ENCODE measurements at places on chromosomes 2 and 18. TPM values are rescaled to one million over a fixed set of nuclear protein-coding genes. Genes with fewer than 3 reads are reported as not detected.

- no peak overlapping the region for H3K4me3 ChIP-seq
- no peak overlapping the region for H3K27ac ChIP-seq
- peak; percentile 54 for DNase-seq
- H3K4me1 ChIP-seq, result no peaks in the 10 kb centered on the region
- no peaks in the 10 kb centered on the region for H3K36me3 ChIP-seq
These were observed 583.6 kb downstream of the IRS1 start for GRCh38 chr2:226215902-226216503.

- peaks cover 12% of the 10 kb centered on the region for H3K4me1 ChIP-seq
- no peaks in the 10 kb centered on the region for H3K27me3 ChIP-seq
- H3K27ac ChIP-seq, result no peak overlapping the region
These were observed 12.7 kb downstream of the SP3 start for GRCh38 chr2:173952267-173953046.

GRCh38 chr2:3692375-3692774 is 11.0 kb upstream of the DCDC2C start:
- no peaks in the 10 kb centered on the region for H3K27me3 ChIP-seq
- H3K4me1 ChIP-seq, result no peaks in the 10 kb centered on the region
- no peak for DNase-seq
- no peak overlapping the region for H3K4me3 ChIP-seq
- H3K36me3 ChIP-seq, result no peaks in the 10 kb centered on the region

GRCh38 chr18:42536442-42536841 is 579.0 kb downstream of the RIT2 start:
- H3K27me3 ChIP-seq, result no peaks in the 10 kb centered on the region
- no peak overlapping the region for H3K4me3 ChIP-seq
- no peak for DNase-seq
- H3K27ac ChIP-seq, result no peak overlapping the region
- H3K36me3 ChIP-seq, result no peaks in the 10 kb centered on the region

GRCh38 chr2:54845514-54845913 is 122.1 kb downstream of the EML6 start:
- no peaks in the 10 kb centered on the region for H3K27me3 ChIP-seq
- no peaks in the 10 kb centered on the region for H3K4me1 ChIP-seq
- no peaks in the 10 kb centered on the region for H3K36me3 ChIP-seq
- no peak overlapping the region for H3K27ac ChIP-seq
- DNase-seq, result no peak

GRCh38 chr2:105070010-105070865 is 32.4 kb downstream of the MRPS9 start:
- no peak overlapping the region for H3K4me3 ChIP-seq
- no peaks in the 10 kb centered on the region for H3K4me1 ChIP-seq
- no peaks in the 10 kb centered on the region for H3K27me3 ChIP-seq
- H3K36me3 ChIP-seq, result no peaks in the 10 kb centered on the region

GRCh38 chr18:57544936-57545660 is 41.4 kb downstream of the FECH start:
- no peaks in the 10 kb centered on the region for H3K27me3 ChIP-seq
- no peak overlapping the region for H3K4me3 ChIP-seq

DNA sequence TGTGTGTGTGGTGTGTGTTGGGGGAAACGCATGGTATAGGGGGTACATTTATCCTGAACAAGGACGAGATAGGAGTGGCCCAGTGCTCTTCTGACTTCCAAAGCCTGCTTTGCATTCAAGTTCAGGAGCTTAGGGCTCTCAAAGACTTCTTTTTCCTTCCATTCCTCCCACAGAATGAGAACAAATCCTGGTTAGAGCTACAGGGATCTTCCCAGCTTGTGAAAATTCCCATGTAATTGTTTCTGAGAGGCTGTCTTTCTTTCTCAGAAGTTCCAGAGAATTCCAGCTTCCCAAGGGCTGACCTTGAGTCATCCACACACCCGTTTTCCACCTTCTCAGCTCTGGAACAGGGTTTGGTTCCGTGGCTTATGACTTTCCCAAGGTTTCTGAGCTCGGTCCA is 38.9 kb downstream of the FASTKD2 start:
- no peaks in the 10 kb centered on the region for H3K4me1 ChIP-seq
- no peaks in the 10 kb centered on the region for H3K36me3 ChIP-seq
- no peaks in the 10 kb centered on the region for H3K27me3 ChIP-seq
- H3K4me3 ChIP-seq, result no peak overlapping the region
- H3K27ac ChIP-seq, result no peak overlapping the region

- no peak overlapping the region for H3K27ac ChIP-seq
- no peaks in the 10 kb centered on the region for H3K36me3 ChIP-seq
- no peak overlapping the region for H3K4me3 ChIP-seq
- H3K4me1 ChIP-seq, result peaks cover 53% of the 10 kb centered on the region
These were observed 58.1 kb downstream of the DGKD start for GRCh38 chr2:233412405-233412804.

- H3K4me3 ChIP-seq, result peak overlapping the region; percentile 92
- peaks cover 11% of the 10 kb centered on the region for H3K36me3 ChIP-seq
- peak overlapping the region; percentile 100 for H3K27ac ChIP-seq
- DNase-seq, result peak; percentile 34
- no peaks in the 10 kb centered on the region for H3K27me3 ChIP-seq
- H3K4me1 ChIP-seq, result peaks cover 53% of the 10 kb centered on the region
These were observed 679 bp downstream of the CLK1 start for GRCh38 chr2:200863782-200864175.

MBP gene
- 1.8 TPM for total RNA-seq

CFAP221 gene
- 4.5 TPM for total RNA-seq

DCDC2C gene
- 0.39 TPM for total RNA-seq

RGPD4 gene
- total RNA-seq, result not detected

SP9 gene
- total RNA-seq, result not detected

MAP3K19 gene
- not detected for total RNA-seq

All from adrenal gland (tissue), 19 donors.